Heart left ventricle (tissue), 16 donors: ENCODE measurements at places on chromosomes 6 and 20. TPM values are rescaled to one million over a fixed set of nuclear protein-coding genes. Genes with fewer than 3 reads are reported as not detected.

Gene LRRC73
- 2.3 TPM for total RNA-seq

Gene SEL1L2
- total RNA-seq, result not detected

Gene HCRTR2
- total RNA-seq, result not detected

Gene GNMT
- total RNA-seq, result 1.1 TPM

Gene ZNF337
- total RNA-seq, result 10.3 TPM

Gene KIAA0408
- total RNA-seq, result 1.3 TPM

Gene WFDC5
- not detected for total RNA-seq

Gene SAMD3
- 1.5 TPM for total RNA-seq

Gene RIPPLY2
- total RNA-seq, result not detected

Gene CGA
- not detected for total RNA-seq

DNA sequence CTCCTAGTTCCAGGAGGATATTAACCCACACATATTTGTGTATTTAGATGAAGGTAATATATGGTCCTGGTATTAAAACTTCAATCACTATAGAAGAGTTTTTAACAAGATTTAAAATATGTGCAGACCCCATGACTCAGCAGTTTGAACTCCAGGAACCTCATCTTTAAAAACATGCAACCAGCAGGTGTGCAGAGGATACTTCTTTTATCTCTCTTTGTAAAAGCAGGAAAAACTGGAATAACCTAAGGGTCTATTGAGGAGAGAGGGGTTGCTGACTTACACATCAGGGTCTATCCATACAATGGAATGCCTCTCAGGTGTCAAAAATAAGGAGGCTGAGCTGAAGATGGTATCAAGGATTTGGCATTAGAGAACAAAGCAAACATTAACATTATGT, 36.9 kb upstream of the TFAP2C start:
- no peaks in the 10 kb centered on the region for H3K27me3 ChIP-seq
- no peak for DNase-seq
- H3K4me1 ChIP-seq, result no peaks in the 10 kb centered on the region

GRCh38 chr20:288956-289692, 1.4 kb downstream of the C20orf96 start:
- H3K4me1 ChIP-seq, result peaks cover 17% of the 10 kb centered on the region
- no peaks in the 10 kb centered on the region for H3K27me3 ChIP-seq
- DNase-seq, result no peak
- H3K36me3 ChIP-seq, result no peaks in the 10 kb centered on the region
- H3K4me3 ChIP-seq, result no peak overlapping the region

- H3K4me3 ChIP-seq, result no peak overlapping the region
- no peaks in the 10 kb centered on the region for H3K4me1 ChIP-seq
- no peak for DNase-seq
- no peaks in the 10 kb centered on the region for H3K36me3 ChIP-seq
- H3K27me3 ChIP-seq, result no peaks in the 10 kb centered on the region
These were observed 283.8 kb upstream of the TSHZ2 start for GRCh38 chr20:52688345-52688744.

DNA sequence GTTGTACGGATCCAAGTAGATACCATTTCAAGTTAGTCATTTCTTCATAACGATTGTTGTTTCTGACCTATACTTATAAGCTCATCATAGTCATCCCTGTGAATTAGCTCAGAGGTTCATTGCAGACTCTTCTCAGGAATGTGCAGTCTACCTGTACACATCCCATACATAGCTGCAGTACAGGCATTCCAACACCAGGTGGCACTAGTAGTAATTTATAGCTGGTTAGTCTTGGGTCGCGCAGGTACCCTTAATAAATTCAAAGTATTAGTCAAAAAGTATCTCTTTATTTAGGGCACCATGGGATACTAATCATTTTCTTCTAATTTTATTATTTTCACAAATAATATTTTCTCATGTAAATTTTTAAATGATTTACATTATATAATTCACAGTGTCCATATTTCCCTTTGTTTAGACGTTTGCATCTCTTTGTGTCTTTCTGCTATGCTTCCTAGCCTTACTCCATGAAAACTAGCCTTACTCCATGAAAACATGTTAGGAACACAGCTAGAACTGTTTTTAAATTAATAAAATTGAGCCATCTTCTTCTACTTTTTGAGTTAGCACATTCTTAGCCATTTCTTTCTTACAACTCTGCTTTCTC, 128.6 kb upstream of the FAM83B start:
- no peaks in the 10 kb centered on the region for H3K36me3 ChIP-seq
- peak; percentile 15 for DNase-seq
- H3K4me3 ChIP-seq, result no peak overlapping the region
- H3K4me1 ChIP-seq, result no peaks in the 10 kb centered on the region
- no peak overlapping the region for H3K27ac ChIP-seq

- H3K27me3 ChIP-seq, result no peaks in the 10 kb centered on the region
- no peak overlapping the region for H3K27ac ChIP-seq
- no peak for DNase-seq
- no peak overlapping the region for H3K4me3 ChIP-seq
- no peaks in the 10 kb centered on the region for H3K36me3 ChIP-seq
These were observed 19.9 kb upstream of the CCN6 start for GRCh38 chr6:112033791-112034615.

GRCh38 chr6:138004430-138005287, 102.6 kb downstream of the PERP start:
- no peaks in the 10 kb centered on the region for H3K4me1 ChIP-seq
- H3K4me3 ChIP-seq, result no peak overlapping the region
- DNase-seq, result no peak
- no peaks in the 10 kb centered on the region for H3K27me3 ChIP-seq
- no peaks in the 10 kb centered on the region for H3K36me3 ChIP-seq

- H3K36me3 ChIP-seq, result no peaks in the 10 kb centered on the region
- no peaks in the 10 kb centered on the region for H3K27me3 ChIP-seq
- no peak overlapping the region for H3K4me3 ChIP-seq
- DNase-seq, result no peak
- no peak overlapping the region for H3K27ac ChIP-seq
These were observed 52.6 kb upstream of the CD93 start for GRCh38 chr20:23138682-23139081.

DNA sequence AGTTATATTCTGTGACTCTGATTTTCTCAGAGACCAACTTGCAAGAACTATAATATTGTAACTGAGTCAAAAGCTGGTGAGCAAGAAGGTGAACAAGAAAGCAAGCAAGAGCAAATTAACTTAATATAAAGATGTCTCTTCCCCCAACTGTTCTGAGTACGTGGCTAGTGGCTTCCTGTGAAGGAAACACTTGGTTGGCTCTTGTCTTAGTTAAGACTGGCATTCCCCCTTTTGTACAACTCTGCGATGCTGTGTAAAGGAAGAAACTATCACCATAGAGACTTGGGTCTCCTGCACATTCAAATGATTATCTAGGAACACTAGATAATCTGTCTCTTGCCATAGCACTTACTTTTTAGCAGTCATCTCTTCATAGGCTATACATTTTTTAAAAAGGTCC, 47.3 kb upstream of the TNFAIP3 start:
- H3K4me1 ChIP-seq, result no peaks in the 10 kb centered on the region
- H3K27ac ChIP-seq, result peak overlapping the region; percentile 55
- DNase-seq, result no peak
- no peaks in the 10 kb centered on the region for H3K27me3 ChIP-seq

- H3K36me3 ChIP-seq, result peaks cover 35% of the 10 kb centered on the region
- DNase-seq, result no peak
- no peak overlapping the region for H3K27ac ChIP-seq
- no peaks in the 10 kb centered on the region for H3K27me3 ChIP-seq
- H3K4me3 ChIP-seq, result no peak overlapping the region
These were observed 30.4 kb upstream of the SPDEF start for GRCh38 chr6:34586327-34587040.

DNA sequence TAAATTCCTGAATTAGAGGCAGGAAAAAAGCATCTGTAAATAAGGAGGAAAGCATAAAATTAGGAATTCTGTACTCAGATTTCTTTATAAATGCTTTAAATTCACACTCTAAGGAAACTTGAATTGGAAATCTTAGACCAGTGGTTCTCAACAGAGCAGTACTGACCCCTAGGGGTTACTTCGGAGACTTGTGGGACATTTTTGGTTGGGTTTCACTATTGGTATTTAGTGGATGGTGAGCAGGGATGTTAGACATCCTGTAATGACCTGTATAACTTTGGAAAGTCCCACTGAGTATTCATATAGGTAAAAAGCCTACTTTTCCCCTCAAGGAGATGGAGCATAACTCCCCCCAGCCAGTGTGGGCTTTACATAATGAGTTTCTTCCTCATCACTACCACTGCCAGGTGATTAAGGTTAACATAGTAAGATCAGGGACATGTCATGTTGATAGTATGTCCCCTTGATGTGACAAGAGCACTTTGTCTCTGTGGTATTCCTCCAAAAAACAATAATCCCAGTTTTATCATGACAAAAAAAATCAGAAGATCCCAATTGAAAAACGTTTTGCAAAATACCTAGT, 31.0 kb downstream of the GLO1 start:
- no peaks in the 10 kb centered on the region for H3K4me1 ChIP-seq
- no peak overlapping the region for H3K27ac ChIP-seq
- no peak for DNase-seq

DNA sequence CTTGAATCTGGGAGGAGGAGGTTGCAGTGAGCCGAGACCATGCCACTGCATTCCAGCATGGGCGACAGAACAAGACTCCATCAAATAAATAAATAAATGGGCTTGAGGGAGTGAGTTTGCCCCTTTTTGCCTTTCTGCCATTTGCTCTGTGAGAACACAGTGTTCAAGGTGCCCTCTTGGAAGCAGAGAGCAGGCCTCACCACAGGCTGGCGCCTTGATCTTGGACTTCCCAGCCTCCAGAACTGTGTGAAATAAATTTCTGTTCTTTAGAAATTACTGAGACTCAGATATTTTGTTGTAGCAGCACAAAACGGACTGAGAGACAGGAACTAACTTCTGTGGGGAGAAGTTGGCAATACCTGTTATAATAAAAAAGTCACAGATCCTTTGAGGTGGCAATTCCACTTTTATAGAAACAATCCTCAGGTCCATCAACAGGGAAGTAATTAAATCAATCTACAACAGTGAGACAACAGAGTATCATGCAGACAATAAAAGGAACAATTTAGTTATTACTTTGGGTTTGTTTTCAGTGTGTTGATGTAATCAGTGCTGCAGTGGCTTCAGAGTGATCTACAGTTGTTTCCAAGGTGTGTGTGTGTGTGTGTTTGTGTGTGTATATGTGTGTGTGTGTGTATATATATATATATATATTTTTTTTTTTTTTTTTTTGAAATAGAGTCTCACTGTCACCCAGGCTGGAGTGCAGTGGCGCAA, 24.5 kb downstream of the PKIG start:
- H3K27ac ChIP-seq, result no peak overlapping the region
- no peak overlapping the region for H3K4me3 ChIP-seq
- H3K4me1 ChIP-seq, result peaks cover 58% of the 10 kb centered on the region
- no peak for DNase-seq
- no peaks in the 10 kb centered on the region for H3K36me3 ChIP-seq
- H3K27me3 ChIP-seq, result no peaks in the 10 kb centered on the region

DNA sequence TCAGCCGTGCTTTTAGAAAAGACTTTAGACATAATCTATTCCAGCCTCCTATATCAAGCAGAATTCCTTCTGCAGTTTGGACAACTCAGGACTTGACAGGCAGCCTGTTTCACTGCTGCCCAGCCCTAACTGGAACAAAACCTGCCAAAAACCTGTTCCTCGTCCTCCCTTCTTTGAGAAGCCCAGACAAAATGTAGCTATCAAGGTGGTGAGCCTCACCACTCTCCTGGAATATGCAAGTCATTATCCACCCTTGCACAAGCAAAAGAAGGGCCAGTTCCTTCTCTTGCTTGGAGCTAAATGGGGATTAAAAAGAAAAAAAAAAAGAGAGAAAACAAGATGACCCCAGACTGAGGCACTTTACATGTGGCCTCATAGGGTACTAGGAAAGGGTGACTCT, 64.2 kb downstream of the TFAP2A start:
- H3K27ac ChIP-seq, result no peak overlapping the region
- no peaks in the 10 kb centered on the region for H3K36me3 ChIP-seq
- H3K27me3 ChIP-seq, result no peaks in the 10 kb centered on the region
- no peak overlapping the region for H3K4me3 ChIP-seq

DNA sequence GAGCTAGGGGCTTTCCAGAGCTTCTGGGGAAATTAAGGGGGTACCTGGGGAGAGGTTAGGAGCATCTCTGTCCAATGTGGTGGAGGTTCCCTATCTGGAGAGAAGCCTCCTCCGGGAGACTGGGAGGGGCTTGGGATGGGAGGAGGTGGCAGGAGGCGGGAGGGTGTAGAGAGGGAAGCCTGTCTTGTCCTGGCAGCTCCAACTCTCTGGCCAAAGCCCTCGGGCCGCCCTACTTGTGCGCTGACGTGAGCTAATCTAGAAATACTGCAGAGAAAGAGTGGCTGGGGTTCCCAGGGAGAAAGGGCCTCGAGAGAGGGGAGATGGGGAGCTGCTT, 1.6 kb upstream of the SLC32A1 start:
- no peak overlapping the region for H3K27ac ChIP-seq
- DNase-seq, result no peak
- H3K27me3 ChIP-seq, result peaks cover 98% of the 10 kb centered on the region
- no peak overlapping the region for H3K4me3 ChIP-seq
- no peaks in the 10 kb centered on the region for H3K36me3 ChIP-seq
- H3K4me1 ChIP-seq, result no peaks in the 10 kb centered on the region

DNA sequence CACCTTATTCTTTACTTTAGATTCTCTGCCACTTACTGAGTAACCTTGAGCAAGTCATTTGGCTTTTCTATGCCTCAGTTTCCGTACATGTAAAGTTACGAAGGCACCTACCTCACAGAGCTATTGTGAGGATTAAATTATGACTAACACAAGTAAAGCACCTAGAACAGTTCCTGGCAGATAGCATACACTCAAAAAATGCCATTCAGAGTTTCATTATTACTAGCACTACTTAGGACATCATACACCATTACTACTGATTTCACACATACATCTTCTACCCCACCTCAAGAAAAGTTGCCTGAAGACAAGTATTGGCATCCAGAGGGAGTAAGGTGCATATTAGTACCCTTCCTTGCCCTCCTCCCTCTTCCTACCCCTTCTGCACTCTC, 107.8 kb downstream of the OGFRL1 start:
- DNase-seq, result no peak
- H3K27ac ChIP-seq, result no peak overlapping the region
- no peaks in the 10 kb centered on the region for H3K27me3 ChIP-seq
- H3K4me3 ChIP-seq, result no peak overlapping the region
- peaks cover 8% of the 10 kb centered on the region for H3K4me1 ChIP-seq

DNA sequence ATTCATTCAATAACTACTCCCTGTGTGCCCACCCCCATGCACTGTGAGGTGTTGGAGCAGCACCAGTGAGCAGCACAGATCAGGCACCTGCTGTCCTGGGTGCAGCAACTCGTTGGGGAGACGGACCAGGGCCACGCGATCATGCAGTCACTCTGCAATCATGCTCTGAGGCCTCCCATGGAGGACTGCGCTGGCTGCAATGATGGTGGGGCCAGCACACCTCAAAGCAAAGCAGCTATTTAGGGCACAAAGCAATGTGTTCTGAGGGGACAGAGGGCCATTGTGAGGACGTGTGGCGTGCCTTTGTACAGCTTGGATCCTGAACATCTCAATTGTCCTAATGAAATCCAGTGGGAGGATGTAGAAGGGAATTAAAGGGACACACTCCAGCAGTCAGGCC, 41.0 kb upstream of the MPC1 start:
- DNase-seq, result no peak
- no peaks in the 10 kb centered on the region for H3K27me3 ChIP-seq
- H3K27ac ChIP-seq, result no peak overlapping the region
- no peak overlapping the region for H3K4me3 ChIP-seq
- H3K4me1 ChIP-seq, result no peaks in the 10 kb centered on the region
